Brain (organoid and tissue), 16 donors: ENCODE measurements at places on chromosomes 12 and 14. TPM values are rescaled to one million over a fixed set of nuclear protein-coding genes. Genes with fewer than 3 reads are reported as not detected.

TEAD4 gene
- polyA plus RNA-seq = 6.1 TPM

TAS2R42 gene
- not detected for polyA plus RNA-seq

SLC4A8 gene
- 15.8 TPM for polyA plus RNA-seq

RNASE3 gene
- polyA plus RNA-seq = not detected

AVPR1A gene
- 0.14 TPM for polyA plus RNA-seq

PLEKHD1 gene
- 0.27 TPM for polyA plus RNA-seq

CRIP1 gene
- 195 TPM for polyA plus RNA-seq

FAIM2 gene
- 213 TPM for polyA plus RNA-seq

PPM1H gene
- 31.5 TPM for polyA plus RNA-seq

PTPRB gene
- 4.6 TPM for polyA plus RNA-seq

AJUBA gene
- polyA plus RNA-seq = 0.75 TPM

LRP1-AS gene
- polyA plus RNA-seq = not detected

CABP1 gene
- polyA plus RNA-seq = 103 TPM

ESR2 gene
- 0.10 TPM for polyA plus RNA-seq

KLRC1 gene
- not detected for polyA plus RNA-seq

LUM gene
- polyA plus RNA-seq = 0.76 TPM

AKAP5 gene
- 1.5 TPM for polyA plus RNA-seq

GARIN6 gene
- not detected for polyA plus RNA-seq

POTEM gene
- polyA plus RNA-seq = not detected

GRIN2B gene
- polyA plus RNA-seq = 0.61 TPM

KRT85 gene
- polyA plus RNA-seq = not detected

GYS2 gene
- not detected for polyA plus RNA-seq

OASL gene
- polyA plus RNA-seq = 1.1 TPM

RAPGEF3 gene
- polyA plus RNA-seq = 10.3 TPM

ADAM20 gene
- not detected for polyA plus RNA-seq
